Activated T-cell treated with anti-CD3 and anti-CD28 coated beads for 4 hours (primary cell): ENCODE measurements at places on chromosomes 7 and 10.

DNA sequence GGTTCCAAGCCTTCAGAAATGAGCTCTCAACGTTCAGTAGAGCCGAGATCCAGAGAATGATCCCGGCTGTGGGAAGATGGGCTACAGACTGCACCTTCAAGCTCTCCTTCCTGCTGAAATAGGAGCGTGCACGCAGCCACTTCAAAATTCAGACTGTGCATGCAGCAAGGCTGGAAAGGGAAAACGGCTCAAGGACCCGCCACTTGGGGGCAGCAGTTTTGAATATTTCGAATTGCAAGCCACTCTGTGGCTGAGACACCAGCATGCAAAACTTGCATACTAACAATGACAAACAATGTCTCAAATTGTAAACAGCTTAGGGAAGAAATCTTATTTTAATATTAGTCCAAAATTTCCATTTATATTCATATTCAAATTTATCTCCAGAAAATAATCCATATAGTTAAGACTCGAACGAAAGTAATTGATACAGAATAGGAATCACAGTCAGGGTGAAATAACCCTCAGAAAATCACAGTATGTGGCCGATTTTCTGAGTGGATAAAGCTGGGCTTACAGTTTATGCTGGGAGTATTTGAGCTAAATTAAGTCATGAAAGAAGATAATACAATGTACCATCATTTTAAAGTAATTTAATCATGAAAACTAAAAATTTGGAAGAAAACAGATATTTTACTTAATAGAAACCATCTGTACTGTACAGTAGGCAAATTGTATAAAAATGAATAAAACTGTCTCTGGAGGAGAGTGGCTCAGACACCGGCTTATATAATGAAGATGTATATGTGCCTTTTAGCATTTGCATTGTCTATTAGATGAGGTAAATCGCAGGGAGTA is 137.9 kb upstream of the MKI67 start:
- peak; percentile 11 for DNase-seq

GRCh38 chr10:124155781-124156435 is 62.5 kb upstream of the CHST15 start:
- no peak for DNase-seq

DNA sequence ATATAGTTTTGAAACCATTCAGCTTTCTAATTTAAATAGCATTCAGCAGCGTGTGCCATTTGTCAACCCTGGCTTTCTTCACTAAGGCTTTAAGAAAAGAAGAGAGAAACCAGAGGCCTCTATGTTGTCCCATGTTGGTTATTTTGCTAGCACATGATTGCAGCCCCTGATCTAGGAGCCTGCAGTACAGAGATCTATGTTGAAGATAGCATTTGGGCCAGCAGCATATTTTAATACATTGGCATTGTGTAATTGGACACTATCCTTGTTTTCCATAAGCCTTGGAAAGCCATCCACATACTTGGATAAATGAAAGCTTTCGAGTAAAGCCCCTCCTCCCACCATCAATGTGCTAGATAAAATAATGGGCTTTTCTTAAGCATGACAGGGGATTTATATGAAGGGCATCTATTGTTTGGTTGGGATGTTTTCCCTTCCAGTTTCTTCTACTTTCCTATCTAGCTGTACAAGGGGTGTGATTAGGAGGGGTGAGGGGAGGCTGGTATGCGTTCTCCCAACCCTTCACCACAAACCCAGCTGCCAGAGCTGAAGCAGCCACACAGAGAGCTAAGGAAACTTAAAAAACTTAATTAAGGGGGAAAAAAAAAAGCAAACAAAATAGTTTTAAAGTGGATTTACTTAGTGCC is 23.1 kb upstream of the SDHAF3 start:
- no peak for DNase-seq

DNA sequence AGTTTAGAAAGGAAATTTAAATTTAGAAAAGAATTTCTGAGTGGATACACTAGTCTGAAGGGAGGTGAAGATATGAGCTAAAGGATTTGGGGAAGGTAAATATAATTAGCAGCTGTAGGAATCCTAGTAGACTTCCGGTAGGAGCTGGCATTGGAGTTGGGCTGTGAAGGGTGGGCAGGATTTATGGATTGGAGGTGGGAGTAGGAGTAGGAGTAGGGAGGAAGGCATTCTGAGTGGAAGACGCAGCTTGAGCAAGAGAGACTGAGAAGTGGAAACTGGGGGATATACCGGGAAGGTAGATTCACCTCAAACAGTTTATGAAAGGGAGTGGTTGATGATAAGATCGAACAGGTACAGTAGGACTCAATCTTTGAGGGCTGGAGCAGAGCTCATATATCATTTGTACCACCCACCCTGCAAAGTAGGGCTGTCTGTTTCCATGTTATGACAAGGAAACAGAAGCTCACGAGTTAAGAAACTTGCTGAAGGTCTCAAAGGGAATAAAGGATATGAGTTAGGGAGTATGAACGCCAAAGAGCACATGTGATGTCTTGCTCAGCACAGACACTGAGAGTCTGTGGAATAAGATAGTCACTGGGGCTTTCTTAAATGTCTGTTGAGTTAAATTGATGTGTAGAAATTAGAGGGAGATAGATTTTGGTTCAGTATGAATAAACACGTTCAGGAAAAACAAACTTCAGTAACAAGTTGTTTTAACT is 81.6 kb downstream of the RPS24 start:
- DNase-seq, result no peak

- DNase-seq, result no peak
These were observed 644 bp downstream of the PPP1R35 start for GRCh38 chr7:100435401-100436304.

GRCh38 chr10:61890881-61891409 is 10.6 kb upstream of the ARID5B start:
- DNase-seq, result no peak
